ENCODE measurements at places on chromosomes 4 and X.

GRCh38 chr4:47359891-47360290 lies 103.6 kb downstream of the COMMD8 start:
- DNase-seq, result no peak

- DNase-seq, result no peak
Observed at GRCh38 chrX:129804806-129805205, 25.1 kb downstream of the SASH3 start.

DNA sequence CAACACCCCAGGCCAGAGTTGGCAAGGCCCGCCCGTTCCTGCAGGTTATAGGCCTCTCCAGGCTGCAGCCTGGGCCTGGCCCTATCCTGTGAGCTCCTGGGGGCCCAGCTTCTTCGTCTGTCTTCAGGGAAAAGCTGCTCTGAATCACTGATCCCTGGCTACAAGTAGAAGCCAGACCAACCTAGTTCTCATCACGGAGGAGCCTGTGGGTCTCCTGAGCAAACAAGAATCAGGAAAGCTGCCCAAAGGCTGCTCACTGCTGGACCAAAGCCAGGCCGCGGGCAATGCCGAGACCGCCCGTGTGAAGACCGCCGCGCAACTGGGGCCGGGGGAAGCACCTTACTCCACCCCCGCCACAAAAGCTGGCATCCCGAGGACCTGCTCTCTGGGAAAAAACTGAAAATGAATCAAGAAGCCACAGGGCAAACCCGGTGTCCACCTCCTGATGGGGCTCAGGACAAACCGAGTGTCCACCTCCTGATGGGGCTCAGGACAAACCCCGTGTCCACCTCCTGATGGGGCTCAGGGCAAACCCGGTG lies 12.8 kb downstream of the CTBP1 start:
- DNase-seq, result no peak

DNA sequence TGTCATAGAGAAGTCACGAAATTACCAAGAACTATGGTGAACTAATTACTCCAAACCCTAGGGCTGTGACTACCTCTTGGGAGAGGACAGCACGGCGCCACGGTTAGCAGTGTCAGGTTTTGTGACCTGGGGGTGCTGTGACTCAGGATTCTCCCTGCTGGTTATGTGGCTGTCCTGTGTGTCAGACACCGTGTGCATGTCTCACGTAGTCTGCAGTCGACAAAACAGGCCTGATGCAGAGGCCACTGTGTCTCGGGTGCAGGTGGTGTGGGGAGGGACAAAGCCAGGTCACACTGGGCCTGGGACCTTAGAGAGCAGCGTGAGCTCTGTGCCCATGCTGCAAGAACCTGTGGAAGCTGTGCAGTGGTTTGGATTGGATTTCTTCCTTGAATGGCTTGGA lies 34.1 kb downstream of the TNIP2 start:
- DNase-seq, result no peak

GRCh38 chr4:5206016-5206790 lies 154.9 kb downstream of the STK32B start:
- DNase-seq, result no peak

DNA sequence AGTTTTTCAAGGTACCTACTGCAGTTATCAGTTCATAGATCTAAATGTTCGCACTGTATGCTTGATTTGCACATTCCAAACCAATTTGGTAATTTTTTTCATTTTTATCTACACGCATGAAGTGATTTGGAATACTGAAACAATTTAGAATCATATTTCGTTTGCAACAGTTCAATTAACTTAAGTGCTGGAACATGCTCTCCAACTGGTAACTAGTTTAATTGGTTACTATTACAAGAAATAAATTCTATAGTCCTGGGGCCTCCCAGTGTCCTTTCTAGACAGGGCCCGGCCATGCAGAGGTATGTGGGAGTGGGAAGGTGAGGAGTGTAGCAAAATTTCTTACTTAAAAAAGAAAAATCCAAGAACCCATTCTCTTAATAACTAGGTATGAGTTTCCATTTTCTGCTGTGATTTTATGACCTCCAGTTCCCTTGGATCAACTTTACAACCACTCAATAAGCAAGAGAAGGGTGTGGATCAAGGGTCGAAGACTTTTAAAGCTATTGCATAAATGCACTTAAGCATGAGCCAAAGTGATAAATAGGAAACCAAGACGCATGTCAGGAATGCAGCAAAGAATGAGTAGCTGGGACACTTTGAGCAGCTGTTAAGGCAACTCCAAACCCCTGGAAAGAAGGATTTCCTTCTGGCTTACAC lies 106.9 kb downstream of the PPARGC1A start:
- DNase-seq, result no peak

DNA sequence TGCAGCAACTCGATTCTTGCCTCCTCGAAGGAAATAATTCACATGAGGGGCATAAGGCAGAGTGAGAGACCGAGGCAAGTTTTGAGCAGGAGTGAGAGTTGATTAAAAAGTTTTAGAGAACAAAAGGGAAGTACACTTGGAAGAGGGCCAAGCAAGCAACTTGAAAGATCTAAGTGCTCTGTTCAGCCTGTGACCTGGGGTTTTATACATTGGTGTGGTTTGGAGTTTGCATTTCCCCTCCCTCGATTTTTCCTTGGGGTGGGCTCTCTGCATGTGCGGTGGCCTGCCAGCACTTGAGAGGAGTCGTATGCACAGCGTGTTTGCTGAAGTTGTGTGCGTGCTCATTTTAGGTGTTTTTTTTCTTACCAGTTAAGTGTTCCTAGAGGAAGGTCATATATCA lies 356.4 kb downstream of the KLHL4 start:
- peak; percentile 0 for DNase-seq

- DNase-seq, result no peak
Observed at GRCh38 chr4:187544461-187545053, 451.0 kb upstream of the ZFP42 start.

- no peak for DNase-seq
Observed at GRCh38 chr4:3523146-3523627, 9.0 kb downstream of the LRPAP1 start.

DNA sequence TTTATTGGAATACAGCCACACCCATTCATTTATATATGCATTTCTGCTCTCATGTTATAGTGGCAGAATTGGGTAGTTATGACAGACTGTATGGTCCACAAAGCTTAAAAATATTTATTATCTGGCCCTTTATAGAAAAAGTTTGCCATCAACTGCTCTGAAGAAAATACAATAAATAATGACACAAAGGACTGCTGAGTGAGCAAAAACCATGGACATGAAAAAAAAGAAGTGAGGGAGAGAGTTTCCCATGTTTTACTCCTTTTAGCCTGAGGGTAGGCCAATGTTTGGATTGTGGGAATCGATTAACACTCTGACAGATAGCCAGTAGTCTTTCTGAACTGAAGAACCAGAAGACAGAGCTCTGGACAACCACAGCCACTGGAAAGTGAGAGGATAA lies 149.2 kb downstream of the CHRDL1 start:
- no peak for DNase-seq

DNA sequence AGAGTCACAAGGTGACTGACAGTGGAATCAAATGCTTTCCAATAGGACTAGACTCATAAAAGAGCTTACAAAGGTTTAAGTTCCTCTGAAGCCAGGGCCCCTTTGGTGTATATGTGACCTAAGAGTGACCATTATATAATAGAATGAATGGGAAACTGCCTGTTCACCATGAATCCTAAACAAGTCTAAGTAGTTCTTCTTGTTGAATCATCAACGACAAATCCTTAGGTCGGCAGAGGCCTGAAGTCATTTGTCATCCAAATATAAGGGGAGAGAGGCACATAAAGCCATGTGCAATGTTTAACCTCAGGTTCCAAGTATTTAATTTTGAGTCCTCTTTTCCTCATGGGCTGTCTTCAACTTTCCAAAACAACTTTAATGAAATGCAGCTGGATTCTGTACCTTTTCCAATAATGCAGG lies 122.4 kb downstream of the RASL11B start:
- no peak for DNase-seq

GRCh38 chrX:69136546-69137331 lies 28.5 kb downstream of the PJA1 start:
- DNase-seq, result no peak

DNA sequence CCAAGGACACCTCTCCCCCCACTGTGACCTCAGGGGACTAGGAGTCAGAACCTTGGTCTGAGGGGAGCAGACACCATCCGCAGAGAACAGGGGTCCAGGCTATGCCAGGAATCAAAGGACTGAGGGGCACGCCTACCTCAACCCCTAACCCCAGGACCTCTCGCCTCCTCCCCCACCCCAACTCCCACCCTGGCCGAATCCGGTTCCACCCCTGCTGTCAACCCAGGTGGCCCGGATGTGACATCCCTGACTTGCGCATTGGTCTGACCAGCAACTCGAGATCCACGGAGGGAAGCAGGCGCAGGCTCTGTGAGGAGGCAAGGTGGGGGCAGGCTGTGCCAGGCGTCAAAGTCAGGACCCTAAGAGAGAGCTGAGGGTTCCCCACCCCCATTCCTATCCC lies 468 bp upstream of the MAGEA4 start:
- DNase-seq, result no peak

DNA sequence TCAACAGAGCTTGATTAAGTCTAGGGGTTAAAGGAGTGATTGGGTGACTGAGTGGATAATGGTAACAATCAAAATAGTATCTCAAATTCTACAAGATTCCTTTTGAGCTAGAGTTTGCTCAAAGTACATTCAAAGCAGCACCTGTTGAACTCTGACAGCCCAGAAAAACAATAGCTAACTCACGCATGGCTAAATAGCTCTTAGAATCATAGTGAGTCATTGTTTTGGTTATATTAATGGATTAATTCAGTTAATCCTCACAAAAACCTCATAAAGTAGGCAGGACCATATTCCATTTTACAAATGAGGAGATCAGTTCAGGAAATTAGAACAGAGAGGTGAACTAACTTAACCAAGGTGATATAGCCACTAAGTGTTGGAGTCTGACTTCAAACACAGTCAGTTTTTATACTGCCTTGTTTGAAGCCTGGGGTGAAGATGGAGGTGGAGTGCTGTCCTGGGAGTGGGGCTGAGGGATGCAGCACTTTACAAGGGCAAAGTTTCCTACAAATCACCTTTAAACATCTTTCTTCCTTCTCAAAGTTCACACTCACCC lies 35.9 kb upstream of the PPM1K start:
- no peak for DNase-seq

- no peak for DNase-seq
Observed at GRCh38 chr4:2964706-2965258, 1.4 kb downstream of the GRK4 start.

DNA sequence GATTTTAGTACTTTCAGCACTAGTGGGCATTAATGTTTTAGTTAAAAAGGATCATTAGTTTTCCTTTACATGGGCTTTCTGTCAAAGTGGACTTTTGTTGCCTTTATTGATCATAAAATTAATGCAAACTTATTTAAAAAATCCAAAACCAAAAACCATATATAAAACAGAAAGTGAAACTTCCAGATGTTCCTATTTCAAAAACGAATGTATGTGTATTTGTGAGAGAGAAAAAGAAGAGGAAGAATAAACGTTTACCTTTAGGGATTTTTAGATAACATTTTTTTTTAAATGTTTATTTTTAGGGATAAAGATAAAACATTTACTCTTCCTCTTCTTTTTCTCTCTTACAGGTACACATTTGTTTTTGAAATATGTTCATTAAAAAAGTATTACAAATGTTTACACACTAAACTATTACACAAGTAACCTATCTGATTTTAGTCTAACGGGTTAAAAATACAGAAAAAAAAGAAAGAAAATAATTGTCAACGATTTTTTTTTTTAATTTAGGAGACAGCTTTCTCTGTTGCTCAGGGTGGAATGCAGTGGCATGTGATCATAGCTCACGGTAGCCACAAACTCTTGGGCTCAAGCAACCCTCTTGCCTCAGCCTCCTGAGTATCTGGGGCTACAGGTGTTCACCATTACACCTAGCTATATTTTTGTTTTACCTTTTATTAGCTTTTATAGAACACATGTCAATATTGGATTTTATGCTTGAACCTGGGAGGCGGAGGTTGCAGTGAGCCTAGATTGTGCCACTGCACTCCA lies 16.8 kb upstream of the COX18 start:
- no peak for DNase-seq

GRCh38 chr4:40672528-40673522 lies 43.2 kb upstream of the RBM47 start:
- DNase-seq, result peak; percentile 53

DNA sequence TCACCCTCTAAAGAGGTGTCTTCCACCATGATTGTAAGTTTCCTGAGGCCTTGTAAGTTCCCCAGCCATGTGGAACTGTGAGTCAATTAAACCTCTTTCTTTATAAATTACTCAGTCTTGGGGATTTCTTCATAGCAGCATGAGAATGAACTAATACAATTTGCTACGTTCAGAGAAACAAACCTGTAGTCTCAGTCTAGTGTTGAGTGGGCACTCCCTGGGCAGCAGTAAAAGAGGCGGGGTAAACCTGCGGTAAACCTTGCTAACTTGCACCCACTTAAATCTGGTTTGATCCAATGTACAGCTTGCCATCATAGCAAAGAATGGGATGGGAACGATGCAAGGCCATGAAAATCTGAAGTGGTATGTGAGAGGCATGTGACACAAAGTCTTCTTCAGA lies 22.4 kb downstream of the GRXCR1 start:
- no peak for DNase-seq

GRCh38 chrX:111506826-111507225 lies 4.6 kb upstream of the SERTM2 start:
- no peak for DNase-seq

- DNase-seq, result no peak
Observed at GRCh38 chr4:35912174-35912573, 332.1 kb downstream of the ARAP2 start.

- no peak for DNase-seq
Observed at GRCh38 chr4:10129196-10130177, 12.9 kb upstream of the WDR1 start.

- peak; percentile 7 for DNase-seq
Observed at GRCh38 chr4:145840162-145840768, 98.4 kb downstream of the ZNF827 start.

GRCh38 chrX:72023071-72023470 lies 108.6 kb downstream of the RTL5 start:
- no peak for DNase-seq

- no peak for DNase-seq
Observed at GRCh38 chr4:956531-957230, 16.7 kb downstream of the DGKQ start.

- no peak for DNase-seq
Observed at GRCh38 chr4:25863347-25863784, 578 bp upstream of the SEL1L3 start.

GRCh38 chrX:153875391-153876111 lies 10.4 kb downstream of the L1CAM start:
- peak; percentile 43 for DNase-seq

- DNase-seq, result no peak
Observed at GRCh38 chrX:149296092-149296491, 209.0 kb downstream of the IDS start.

DNA sequence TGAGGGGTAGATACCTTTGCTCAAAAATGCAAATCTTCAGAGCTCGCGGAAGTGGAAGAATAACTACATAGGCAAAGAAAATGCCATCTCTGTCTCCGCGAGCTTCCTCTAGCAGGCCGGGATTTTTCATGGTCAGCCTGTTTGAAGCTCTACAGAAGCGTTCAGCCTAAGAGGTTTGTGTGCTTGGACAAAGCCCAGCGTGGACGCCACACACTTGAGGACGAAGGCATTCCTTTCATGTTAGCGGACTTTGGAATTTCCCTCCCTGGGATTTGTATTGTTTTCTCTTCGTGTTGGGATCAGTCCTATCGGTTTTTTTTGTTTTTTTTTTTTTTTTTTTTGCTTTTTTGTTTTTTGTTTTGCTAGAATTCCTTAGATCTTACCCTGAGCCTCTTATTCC lies 53.7 kb downstream of the SMIM31 start:
- DNase-seq, result no peak

GRCh38 chr4:123547216-123548165 lies 150.9 kb downstream of the SPRY1 start:
- DNase-seq, result no peak

GRCh38 chr4:111628437-111628836 lies 516.8 kb upstream of the FAM241A start:
- DNase-seq, result no peak

Measured in T-helper 2 cell (primary cell).